ENCODE measurements at places on chromosomes 3 and 15.

- no peak for DNase-seq
These were observed 16.9 kb upstream of the DOCK3 start for GRCh38 chr3:50657816-50658215.

DNA sequence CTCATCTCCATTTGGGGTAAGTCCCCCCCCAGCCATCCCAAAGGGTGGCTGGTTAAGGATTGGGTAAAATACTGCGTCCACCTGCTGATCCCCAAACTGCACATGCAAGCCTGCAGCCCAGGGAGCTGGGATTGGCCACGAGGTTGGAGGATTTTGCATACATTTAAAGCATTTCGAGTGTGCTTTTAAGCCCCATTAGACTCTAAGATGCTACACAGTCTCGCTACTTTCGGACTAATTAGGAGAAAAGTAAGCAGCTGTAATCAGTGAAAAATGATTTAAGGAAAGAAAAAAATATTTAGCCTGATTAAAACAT is 23.9 kb downstream of the SLC6A6 start:
- DNase-seq, result no peak

DNA sequence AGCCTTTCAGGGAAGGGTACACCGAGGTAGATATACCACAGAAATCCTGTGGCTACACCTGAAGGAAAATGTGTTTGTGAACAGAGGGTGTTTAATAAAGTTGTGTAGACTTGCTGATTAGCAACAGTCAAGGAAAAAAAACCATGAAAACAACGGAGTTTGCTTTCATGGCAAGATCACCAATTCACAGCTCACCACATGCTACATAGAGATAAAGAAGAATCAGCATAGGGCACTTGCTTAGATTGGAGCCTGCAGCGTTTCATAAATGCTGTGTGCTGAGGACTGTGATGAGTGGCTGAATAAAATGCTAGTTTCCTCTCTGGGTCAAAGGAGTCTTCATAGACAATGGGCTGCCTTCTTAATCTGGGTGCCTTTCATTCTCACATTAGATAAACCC is 257.6 kb downstream of the SLC9A9 start:
- no peak for DNase-seq

- DNase-seq, result no peak
These were observed 73.8 kb upstream of the ATP13A5 start for GRCh38 chr3:193452338-193452737.

DNA sequence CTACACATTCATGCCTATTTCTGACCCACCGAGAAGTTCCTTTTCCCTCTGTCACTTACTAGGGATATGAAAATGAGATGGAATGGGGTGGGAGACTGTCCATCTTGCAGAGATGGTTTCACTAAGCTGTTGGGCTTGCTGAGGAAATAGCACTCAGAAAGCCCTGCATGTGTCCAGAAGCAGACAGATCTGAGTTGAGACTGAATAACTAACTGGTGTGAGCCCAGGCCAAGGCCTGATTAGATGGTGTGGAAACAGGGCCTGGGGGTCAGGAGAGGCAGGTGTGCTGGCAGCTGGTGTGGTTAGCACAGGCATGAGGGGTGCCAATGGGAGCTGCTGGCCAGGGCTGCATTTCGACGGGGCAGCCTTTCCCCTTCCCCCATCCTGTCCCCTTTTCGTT is 72.1 kb downstream of the CLSTN2 start:
- DNase-seq, result no peak

Measured in stimulated activated CD4-positive, alpha-beta T cell treated with anti-CD3 and anti-CD28 coated beads, Interleukin-1b, Interleukin-23, amount 100 ng/mL, for 24 hours (primary cell).